ENCODE measurements at places on chromosomes 5 and 9.

DNA sequence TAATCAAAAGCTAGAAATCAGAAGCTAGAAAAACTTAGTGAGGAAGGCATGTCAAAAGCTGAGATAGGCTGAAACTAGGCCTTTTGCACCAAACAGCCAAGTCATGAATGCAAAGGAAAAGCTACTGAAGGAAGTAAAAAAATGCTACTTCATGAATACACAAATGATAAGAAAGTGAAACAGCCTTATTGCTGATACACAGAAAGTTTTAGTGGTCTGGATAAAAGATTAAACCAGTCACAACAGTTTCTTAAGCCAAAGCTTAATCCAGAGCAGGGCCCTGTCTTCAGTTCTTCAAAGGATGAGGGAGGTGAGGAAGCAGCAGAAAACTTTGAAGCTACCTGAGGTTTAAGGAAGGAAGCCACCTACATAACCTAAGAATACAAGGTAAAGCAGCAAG lies 102.5 kb upstream of the SH3GL2 start:
- DNase-seq, result no peak

- DNase-seq, result no peak
Measured at GRCh38 chr5:6803981-6804550, 90.8 kb downstream of the TENT4A start.

GRCh38 chr9:121757281-121757585 lies 105.8 kb downstream of the DAB2IP start:
- no peak for DNase-seq

DNA sequence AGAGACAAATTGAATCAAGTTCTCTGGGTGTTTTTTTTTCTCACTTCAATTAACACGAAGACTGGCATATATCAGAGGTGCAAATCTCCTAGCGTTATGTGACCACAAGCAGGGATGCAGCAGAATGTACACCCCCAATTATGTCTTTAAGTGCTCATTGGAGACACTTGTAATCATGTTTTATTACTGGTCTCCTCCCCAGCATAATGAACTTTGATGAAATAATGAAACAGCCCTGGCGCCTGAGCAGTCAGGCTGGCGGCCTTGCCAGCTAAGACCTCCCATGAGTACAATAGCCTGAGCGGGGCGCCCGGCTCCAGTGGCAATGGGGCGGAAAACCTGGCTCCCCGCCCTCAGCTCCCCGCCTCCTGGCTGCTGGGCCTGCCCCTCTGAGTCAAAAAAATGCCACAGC lies 209.4 kb upstream of the MSX2 start:
- no peak for DNase-seq

DNA sequence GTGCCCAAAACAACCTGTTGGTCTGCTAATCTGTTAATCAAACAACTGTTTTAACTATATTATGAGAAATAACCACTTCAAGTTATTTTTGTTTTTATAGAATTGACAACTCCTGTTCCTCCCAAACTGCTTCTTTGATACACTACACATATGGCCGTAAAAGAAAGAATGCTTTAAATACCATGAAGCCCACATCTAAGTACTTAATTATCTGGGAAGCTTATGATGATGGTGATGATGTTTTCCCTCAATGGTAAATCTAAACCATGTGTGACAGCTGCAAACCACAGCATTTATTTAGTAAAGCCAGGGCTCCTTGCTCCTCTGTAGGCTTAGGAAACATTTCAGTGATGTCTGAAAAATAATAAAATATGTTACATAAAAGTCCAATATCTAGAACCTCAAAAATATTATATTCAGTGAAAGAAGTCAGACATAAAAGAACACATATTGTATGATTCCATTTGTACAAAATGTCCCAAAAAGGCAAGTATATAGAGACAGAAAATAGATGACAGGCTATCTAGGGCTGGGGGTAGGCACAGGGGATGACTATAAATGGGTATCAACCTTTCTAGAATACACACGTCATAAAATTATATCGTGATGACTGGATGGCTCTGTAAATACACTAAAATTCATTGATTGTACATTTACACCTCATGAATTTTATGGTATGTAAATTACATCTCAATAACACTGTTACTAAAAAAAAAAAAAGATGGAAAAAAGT lies 154.1 kb downstream of the EFNA5 start:
- DNase-seq, result no peak

DNA sequence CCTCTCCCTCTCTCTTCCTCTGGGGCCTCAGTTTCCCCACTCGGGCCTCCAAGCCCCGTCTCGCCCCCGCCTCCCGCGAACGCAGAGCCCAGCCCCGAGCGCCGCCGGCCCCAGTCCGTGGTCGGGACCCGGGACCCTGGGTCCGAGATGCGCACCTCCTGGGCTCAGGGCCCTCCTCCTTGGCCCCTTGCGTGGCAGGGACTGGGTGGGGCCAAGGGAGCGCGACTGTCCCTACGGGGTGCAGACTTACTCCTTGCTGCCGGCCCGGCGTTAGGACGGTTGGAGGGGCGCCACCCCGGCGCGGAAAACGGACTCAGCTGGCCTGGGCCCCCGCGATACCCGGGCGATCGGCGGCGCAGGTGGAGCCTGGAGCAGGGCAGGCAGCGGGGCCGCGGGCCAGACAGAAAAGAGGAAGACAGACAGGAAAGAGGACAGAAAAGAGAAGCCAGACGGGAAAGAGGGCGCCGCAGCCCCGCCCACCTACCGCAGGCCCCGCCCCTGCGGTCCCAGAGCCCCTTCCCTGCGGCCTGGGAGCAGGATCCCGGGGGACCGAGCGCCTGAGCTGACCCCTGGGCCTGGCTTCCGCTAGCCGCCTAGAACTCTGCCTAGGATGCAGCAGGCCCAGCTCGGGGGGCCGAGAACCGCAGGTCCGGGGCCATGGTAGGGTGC lies at the start of gene GBGT1:
GBGT1 (minus strand) TSS at position 411 of the 669 bp plus-strand sequence. CDS start 1,502 bp downstream, outside the sequence.
- DNase-seq, result peak; percentile 68

- DNase-seq, result no peak
Measured at GRCh38 chr5:111673891-111674626, 82.9 kb downstream of the NREP start.

DNA sequence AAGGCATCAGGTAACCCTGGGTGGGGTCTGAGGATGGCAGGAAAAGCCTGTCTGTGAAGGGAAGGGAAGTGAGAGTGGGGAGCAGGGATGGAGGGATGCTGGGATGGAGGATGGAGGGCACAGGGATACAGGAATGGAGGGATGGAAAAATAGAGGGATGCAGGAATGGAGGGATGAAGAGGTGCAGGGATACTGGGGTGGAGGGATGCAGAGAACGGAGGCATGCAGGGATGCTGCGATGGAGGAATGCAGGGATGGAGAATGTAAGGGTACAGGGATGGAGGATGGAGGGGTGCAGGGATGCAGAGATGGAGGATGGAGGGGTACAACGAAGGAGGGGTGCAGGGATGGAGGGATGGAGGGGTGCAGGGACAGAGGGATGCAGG lies 9.1 kb downstream of the PTGES2 start:
- no peak for DNase-seq

DNA sequence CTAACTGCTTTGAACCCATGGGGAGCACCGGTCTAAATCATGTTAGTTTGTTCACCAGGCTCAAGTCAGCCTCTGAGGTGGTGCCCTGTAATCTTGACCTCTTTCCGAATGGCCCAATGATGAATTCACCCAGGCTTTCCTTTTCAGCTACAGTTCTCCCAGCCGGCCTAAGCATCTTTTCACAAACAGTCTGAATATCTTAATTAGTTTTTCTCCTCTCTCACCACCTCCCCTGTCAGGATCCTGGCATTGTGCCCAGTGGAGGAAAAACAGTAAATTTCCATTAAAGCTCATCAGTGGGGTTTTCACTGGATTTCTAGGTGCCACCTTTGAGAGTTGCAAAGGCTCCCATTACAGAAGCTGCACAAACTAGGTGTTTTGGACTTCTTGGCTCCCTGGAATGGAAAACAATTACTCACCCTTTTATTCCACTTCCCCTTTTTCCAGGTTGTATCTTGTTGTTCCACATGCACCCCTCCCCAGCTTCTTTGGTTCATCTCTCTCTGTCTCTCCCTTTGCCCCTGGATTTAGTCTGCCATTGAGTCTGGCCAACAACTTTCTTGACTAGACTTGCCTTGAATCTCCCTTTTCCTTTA lies 69.4 kb upstream of the ADAMTSL1 start:
- DNase-seq, result no peak

DNA sequence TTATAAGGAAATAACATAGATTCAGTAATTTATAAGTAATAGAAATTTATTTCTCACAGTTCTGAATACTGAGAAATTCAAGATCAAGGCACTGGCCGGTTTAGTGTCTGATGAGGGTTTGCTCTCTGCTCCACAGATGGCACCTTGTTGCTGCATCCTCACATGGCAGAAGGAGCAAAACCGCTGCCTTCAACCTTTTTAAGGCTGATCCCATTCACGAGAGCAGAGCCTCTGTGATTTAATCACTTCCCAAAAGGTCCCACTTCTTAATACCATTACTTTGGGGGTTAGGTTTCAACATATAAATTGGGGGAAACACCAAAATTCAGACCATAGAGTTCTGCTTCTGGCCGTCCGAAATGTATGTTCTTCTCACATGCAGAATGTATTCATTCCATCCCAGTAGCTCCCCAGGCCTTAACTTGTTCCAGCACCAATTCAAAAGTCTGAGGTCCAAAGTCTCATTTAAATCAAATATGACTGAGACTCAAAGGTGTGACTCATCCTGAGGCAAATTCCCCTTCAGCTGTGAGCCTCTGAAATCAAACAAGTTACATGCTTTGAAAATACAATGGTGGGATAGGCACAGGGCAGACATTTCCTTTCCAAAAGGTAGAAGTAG lies 30.6 kb downstream of the BAAT start:
- DNase-seq, result no peak

DNA sequence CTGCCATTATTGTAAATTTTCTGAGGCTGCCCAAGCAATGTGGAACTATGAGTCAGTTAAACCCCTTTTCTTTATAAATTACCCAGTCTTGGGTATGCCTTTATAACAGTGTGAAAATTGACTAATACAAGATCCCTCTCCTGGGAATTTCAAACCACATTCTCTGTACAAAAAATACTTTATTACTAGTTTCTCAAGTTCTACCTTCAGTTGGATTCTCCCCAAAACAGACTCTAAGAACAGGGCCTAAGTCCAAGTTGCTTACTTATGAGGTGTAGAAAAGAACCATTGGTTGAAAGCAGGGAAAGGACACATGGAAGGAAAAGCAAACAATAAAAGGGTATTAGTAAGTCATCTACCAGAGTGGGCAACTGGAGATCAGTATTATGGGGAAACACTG lies 343.2 kb downstream of the TMEM232 start:
- DNase-seq, result no peak

DNA sequence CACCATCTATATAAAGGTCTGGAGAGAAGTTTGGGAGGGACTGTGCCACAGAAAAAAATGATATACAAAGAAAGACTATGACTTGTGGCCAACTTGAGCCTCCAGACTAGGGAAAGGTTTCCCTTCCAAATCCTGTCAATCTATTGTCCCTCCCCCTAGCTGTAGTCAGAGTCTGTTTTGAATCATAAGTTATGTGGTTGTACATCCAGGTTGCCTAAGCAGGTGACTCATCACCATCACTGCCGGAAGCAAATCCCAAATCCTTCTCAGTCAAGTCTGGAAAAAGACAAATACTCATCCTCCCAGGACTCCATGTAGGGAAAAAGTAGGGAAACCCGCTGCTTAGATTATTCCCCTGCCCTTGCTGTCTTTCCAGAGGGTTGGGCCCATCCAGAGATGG lies 235.7 kb downstream of the CDK5RAP2 start:
- peak; percentile 44 for DNase-seq

DNA sequence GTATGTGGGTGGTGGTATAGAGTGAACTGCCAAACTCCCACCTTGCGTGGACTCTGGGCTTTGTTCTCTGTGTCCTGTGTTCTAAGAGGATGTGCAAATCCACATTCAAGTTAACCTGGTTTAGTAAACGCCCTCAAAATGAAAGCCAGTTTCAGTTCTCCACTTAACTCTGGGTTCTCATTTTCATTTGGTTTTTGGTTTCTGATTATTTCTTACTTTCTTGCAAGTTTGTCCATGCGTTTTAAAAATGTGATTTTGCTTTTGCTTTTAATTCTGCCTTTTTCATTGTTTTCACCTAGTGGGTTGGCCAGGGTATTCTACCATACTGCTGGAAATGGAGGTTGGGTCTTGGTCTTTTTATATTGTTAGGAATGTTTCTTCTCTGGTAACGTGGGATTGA lies 38.2 kb downstream of the GALNT10 start:
- no peak for DNase-seq

GRCh38 chr5:36712706-36713105 lies 106.3 kb downstream of the SLC1A3 start:
- DNase-seq, result no peak

DNA sequence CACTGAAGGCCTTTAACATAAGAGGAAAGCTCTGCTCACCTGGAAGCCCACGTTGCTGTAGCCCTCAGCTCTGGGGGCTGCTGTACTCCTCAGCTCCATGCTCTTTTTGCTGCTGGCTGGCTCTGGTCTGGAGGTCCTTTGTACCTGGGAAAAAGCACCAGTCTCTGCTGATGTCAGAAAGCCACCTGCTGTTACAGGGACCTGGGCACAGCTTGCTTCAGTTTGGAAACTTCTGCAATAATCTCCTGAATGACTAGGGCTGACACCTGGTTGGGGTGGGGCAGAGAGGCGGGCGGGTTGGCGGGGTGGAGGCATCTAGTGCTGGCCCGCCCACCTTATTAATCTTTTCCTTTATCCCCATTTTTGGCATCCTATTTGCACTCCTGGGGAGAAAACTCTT lies at the start of gene SLC28A3:
SLC28A3 (minus strand) TSS at position 224 of the 400 bp plus-strand sequence; CDS start at position 99, 125 bp downstream.
- DNase-seq, result no peak

DNA sequence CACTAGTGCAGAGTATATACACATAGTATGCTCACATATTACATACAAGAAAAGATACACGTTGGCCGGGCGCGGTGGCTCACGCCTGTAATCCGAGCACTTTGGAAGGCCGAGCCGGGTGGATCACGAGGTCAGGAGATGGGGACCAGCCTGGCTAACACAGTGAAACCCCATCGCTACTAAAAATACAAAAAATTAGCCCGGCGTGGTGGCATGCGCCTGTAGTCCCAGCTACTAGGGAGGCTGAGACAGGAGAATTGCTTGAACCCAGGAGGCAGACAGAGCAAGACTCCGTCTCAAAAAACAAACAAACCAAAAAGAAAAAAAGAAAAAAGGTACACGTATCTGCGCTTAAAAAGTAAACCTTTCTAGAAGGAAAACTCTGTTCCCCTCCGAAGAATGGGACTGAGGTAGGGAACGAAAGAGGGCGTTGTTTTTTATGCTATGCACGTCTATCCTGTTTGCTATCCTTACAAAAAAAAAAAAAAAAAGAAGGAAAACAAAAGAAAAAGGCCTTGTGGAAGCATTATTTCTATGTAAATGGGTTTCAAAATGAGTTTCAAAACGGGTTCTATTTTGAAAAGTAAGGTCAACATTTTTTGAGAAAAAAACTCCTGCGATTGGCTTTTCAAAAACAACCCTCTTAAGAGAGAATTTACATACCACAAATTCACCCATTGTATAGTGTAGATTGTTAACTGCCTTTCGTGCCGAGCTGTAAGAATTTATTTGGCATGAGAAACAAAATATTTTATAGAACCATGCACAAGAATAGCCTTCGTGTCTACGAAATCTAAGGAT lies 1.2 kb downstream of the AK3 start:
- no peak for DNase-seq

DNA sequence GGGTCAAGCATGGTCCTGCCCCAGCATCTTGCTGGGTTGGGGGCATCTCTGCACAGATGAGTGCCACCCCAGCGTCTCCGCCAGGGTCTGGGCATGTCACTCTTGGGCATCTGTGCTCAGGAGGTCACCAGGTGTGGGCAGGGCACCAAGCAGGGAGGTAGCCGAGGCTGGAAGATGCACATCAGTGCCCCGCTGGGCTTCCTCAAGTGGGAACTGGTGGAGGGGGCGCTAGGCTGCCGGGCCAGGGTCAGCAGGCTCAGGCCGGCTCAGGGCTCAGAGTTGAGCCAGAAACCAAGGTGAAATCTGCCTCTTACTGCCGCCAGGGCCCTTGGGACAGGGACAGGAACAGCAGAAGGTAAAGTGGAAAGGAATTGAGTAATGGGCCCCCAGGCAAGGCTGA lies 4.0 kb upstream of the FUT7 start:
- DNase-seq, result no peak

Measured in HTR-8/SVneo (cell line).